H7 (cell line): ENCODE measurements at places on chromosomes 2 and 18. TPM values are rescaled to one million over a fixed set of nuclear protein-coding genes. Genes with fewer than 3 reads are reported as not detected.

Gene EVA1A
- 3.4 and 7.4 TPM in 2 replicates for total RNA-seq

Gene NT5DC4
- not detected in 2 replicates for total RNA-seq

Gene HSBP1L1
- 1.6 and 2.8 TPM in 2 replicates for total RNA-seq

Gene MATN3
- 1.8 and 3.6 TPM in 2 replicates for total RNA-seq

Gene WDR12
- 123 and 130 TPM in 2 replicates for total RNA-seq

Gene CEBPZ
- total RNA-seq = 74.2 and 111 TPM in 2 replicates
